ENCODE measurements at places on chromosomes 16 and 17.

DNA sequence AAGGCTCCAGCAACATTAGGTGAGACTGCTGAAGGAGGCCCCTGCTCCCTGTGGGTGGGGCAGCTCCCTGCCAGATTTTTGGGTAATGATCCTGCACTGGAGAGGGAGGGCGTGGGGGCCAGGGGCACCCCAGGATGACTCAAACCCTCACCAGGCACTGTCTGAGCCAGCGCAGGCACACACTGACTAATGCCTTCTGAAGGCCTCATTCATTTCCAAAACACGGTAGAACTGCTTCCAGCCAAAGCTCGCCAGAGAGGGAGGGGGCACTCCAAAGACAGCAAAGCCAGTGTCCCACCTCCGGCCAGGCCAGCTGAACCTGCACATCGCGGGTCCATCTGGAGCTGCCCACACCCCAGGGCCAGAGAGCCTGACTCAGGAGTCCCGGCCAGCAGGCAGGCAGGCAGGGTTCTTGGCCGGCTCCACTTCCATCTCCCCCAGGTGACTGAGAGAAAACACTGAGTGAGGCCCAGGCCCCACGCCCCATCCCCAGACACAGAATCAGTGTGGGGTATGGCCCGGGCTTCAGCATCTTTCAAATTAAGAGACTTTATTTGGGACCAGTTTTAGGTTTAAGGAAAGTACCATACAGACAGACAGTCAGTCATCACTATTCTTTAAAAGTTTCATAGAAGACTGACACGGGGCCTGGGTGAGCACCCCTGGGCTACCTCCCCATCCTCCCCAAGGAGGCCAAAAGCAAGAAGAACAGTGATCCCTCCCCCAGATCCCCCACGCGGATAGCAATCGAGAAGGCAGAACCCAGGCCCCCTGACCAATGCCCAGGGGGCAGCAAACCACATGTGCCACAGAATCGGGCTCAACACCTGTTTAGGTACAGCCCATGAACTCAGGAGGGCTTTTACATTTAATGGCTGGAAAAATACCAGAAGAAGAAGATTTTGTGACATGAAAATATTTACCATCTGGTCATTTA is 2.3 kb downstream of the PIEZO1 start:
- DNase-seq, result no peak

GRCh38 chr16:29813644-29814562 is 1.9 kb downstream of the PRRT2 start:
- no peak for DNase-seq

DNA sequence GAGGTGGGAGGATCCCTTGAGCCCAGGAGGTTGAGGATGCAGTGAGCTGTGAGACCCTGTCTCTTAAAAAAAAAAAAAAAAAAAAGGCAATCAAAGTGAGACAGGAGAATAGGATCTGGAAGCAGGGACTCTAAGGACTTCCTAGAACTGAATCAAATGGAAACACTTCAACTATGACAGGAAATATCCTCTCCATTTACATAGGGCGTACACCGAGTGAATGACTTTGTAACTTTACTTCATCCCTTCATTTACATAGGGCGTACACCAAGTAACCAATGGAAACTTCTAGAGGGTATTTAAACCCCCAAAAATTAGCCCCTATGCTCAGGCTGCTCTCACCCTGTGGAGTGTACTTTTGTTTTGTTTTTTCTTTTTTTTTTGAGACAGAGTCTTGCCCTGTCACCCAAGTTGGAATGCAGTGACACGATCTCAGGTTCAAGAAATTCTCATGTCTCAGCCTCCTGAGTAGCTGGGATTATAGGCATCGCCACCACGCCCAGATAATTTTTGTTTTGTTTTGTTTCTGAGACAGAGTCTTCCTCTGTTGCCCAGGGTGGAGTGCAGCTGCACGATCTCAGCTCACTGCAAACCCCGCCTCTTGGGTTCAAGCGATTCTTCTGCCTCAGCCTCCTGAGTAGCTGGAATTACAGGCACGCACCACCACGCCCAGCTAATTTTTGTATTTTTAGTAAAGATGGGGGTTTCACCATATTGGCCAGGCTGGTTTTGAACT is 9.6 kb upstream of the PRPSAP1 start:
- no peak for DNase-seq

DNA sequence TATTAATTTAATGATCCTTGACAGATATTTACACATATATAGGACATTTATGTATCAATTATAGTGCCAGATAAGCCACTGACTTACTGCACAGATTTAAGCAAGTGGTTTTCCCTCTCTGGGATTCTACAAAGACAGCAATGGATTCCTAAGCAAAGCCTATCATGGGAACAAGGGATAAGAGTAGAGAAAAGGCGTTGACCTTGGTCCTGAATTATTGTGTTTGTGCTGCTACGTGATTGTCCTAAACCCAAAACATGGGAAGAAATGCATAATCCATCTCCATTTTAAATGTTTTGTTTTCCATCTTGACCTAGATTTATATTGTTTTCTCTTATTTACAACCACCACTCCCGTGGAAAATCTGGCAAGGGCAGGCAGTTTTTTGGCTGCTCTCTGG is 14.0 kb downstream of the SLFN11 start:
- no peak for DNase-seq

GRCh38 chr16:11234884-11235702 is 20.9 kb downstream of the SOCS1 start:
- no peak for DNase-seq

DNA sequence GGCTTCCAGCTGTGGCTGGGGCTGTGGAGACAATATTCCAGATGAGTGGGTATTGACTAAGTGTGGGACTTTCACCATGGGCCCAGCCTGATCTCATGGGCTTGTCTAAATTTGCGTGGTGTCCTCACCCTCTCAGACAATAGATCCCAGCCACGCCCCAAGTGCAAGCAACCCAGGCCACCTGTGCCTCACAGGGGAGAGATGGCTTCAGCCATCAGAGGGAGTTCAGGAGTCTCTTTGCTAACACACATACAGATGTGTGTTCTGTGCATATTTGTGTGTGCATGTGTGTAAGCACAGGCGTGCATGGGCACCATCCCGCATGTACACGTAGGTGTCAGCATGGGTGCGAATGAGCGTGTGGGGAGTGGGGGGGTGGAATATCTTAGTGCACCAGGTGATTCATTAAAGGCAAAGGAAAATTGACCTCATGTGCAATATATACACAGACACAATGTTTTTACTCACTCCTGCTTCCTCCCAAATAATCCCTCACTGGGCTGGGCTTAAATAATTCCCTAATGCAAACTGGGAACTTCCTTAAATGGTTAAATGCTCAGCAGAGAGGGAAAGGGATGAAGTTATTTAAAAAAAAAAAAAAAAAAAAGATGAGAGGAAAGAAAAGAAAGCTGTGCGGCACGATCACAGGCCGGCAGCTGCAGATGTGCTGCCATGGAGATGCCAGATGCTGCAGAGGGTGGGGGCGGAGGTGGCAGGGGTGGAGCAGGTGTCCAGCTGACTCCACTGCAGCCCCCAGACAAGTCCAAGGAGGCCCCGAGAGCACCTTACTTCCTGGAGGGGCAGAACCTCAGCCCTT is 24.0 kb upstream of the CDC42EP4 start:
- DNase-seq, result no peak

DNA sequence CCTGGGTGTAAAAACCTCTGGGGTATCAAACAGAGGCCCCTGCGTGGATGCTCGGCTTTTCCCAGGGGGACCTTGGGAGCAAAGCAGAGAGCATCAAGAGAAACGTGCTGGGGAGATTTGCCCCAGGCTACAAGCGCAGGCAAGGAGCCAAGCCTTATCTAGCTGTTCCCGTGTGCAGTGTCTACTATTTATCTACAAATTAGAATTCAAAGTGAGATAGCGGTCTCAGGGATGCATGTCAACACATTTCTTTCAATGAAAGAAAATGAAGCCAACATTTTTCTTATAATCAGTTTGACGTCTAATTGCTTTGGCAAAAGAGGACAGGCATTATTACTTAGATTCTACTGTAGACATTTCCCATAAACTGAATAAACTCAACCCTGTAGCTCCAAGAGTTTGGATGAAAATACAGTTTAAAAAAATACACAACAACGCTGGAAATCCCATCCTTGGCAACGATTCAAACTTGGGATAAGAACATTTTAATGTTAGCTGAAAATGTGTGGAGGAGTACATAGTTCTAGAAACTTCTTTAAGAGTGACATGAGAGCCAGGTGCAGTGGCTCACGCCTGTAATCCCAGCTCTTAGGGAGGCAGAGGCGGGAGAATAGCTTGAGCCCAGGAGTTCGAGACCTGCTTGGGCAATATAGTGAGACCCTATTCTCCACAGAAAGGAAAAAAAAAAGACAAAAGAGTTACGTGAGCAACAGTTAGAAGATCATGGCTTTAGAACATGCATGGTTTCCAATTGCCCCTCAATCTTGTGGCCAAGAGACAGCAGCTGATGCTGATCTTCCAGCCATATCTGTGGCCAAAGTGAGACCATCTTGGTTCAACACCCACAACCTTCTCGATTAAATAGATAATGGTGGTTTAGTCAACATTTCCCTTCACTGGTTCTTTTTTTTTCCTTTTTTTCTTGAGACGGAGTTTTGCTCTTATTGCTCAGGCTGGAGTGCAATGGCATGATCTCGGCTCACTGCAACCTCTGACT is 7.2 kb downstream of the SPNS3 start:
- no peak for DNase-seq

DNA sequence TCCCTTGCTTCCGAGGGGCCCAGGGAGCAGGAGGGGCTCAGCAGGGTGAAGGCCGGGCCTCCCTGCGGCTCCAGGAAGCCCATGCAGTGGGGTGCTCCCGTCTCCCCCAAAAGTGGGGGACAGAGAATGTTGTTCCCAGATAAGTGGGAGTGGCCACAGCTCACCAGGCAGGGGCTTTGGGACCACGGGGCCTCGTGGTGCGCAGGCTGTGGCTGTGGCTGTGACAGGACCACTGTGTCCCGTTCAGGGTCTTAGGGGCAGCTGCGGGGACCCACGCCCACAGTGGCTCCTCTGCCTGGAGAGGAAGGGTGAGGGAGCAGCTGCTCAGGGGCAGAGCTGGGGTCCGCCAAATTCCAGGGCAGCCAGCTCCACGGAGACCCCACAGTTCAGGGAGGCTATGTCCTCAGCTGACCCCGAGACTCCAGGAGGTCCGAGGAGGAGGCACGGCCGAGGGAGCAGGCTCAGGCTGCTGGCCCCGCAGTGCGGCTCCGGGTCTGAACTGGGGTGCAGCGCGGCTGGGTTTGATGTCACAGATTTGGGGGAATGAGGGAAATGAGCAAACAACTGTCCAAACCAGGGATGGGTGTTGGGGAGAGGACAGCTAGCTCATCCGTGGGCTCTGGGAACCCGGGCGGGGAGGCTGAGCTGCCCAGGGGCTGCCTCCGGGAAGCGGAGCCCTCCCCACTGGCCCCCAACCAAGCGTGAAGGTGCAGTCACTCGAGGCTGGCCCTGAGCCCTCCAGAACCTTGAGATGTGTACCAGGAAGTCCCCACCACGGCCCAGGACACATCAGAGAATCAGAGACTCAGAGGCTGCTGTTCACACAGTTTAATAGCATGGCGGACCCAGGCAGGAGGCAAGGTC is 23.4 kb downstream of the TPSD1 start:
- DNase-seq, result no peak

GRCh38 chr17:77571155-77571981 is 387.1 kb upstream of the TNRC6C start:
- DNase-seq, result no peak

DNA sequence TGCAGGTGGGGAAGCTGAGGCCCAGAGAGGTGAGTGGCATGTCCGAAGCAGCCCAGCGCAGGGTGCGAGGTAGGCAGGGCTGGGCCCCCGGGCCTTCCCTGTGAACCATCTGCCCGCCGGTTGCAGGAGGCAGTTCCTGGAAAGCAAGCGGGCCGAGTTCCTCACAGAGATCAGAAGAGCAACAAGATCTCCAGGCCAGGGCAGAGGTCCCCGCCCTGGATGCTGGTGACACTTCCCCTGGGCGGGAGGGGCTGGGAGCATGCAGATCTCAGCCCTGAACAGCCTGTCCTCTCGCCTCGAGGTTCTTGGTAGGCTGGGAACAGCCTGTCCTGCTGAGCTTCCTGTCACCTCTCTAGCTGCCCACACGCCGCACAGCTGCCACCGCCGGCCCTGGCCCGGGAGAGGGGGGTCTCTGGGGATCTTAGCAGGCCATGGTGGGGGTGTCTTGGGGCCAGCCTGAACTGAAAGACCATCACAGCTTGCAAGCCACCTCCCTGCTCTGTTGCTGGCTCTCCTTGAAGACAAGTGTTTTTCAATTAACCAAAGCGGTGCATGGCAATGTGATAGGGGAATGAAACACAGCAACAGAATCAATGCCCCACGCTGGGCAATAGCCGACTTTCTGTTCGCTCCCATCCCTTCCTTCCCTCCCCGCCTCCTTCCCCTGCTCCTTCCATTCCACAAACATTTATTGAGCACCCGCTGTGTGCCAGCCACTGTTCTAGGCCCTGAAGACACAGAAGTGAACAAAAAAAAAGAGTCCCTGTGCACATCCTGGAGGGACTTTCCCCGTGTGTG is 31.7 kb downstream of the SOCS1 start:
- no peak for DNase-seq

DNA sequence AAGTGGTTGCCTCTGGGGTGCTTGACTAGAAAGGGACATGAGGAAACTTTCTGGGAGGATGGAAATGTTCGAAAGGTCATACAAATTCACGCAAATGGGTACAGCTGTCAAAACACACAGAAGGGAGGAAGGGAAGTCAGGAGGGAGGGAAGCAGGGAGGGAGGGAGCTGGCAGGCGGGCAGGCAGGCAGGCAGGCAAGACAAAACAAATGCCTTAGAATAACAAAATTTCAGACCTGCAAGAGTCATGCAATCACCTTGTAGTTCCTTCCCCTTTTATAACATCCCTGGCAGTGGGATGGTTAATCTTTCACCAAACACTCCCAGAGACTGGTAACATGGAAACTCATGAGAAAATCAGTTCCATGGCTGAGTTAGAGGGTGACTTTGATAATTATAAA is 189.2 kb downstream of the STX8 start:
- DNase-seq, result no peak

DNA sequence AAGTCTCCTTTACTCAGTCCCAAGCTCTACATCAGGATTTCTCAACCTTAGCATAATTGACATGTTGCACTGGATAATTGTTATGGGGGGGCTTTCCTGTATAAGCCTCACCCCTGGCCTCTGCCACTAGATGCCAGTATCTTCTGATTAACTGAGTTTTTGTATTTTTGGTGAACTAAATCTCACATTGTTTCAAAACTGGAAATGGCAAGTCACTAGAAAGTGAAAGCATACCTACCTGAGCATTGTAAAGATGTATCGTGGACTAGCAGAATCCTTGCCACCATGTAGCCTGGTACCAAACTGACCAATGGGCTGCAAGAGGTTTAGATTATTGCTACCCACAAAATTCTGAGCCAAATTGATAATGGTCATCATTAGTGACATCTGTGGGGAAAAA is 15.0 kb downstream of the TOP2A start:
- DNase-seq, result no peak
